ENCODE measurements at places on chromosomes 13 and 19. TPM values are rescaled to one million over a fixed set of nuclear protein-coding genes. Genes with fewer than 3 reads are reported as not detected.

The ZIC2 gene
- not detected for total RNA-seq

DNA sequence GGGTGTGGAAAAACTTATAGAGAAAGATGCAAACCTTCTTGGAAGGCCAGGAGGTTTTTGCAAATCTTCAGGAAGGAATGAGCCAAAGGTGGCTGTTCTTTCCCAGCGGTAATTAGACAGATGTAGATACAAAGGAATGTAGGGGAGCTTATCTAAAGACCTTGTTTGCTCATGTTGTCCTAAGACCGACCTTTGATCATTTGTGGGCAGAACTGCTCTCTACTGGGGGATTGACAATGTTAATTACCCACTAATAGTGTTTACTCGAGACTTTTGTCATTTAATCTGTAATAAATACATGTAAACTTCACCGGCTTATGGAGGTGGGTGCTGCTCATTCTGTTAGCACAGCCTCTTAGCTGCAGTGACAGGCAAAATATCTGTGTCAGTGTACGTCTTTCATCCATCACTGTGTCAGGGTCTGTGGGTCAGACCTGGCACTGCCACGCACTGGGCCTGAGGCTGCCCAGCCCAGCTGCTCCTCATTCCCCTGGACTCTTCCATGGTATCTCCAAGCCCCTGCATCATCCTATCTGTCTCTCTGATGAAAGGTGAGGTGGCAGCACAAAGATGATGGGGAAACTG, 68.3 kb downstream of the ZNF431 start:
- DNase-seq: no peak

GRCh38 chr19:48398375-48399235, 5.1 kb downstream of the GRIN2D start:
- peak; percentile 76 for DNase-seq

DNA sequence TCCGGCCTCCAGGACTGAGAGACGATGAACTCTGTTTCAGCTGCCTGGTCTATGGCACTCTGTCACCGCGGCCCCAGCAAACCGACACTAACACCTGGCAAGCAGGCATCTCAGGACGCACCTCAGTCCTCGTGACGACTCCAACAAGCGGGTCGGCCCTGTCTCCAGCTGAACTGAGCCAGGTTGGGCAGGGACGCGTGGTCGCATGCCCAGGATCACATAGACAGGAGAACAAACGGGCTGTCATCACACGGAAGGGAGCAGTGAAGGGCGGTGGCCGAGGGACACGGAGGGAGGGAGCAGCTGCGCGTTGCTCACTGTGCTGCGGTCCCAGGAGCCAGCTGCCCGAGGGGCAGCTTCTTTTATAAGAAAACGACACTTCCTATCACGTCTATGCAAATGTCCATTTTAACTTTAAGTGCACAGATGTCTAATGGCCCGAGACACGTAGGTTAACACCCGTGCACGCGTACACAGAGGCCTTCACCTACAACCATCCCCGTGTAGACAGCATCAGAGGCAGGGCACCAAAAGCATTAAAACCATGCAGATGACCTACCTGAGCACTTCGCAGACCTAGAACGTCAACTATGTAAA, 8.9 kb downstream of the SGTA start:
- no peak for DNase-seq

- no peak for DNase-seq
Measured at GRCh38 chr13:46281779-46282178, 70.1 kb downstream of the LRRC63 start.
